ENCODE measurements at places on chromosomes 3 and 15. TPM values are rescaled to one million over a fixed set of nuclear protein-coding genes. Genes with fewer than 3 reads are reported as not detected.

GPR62 gene
- total RNA-seq, result not detected

DAZL gene
- not detected for total RNA-seq

DNA sequence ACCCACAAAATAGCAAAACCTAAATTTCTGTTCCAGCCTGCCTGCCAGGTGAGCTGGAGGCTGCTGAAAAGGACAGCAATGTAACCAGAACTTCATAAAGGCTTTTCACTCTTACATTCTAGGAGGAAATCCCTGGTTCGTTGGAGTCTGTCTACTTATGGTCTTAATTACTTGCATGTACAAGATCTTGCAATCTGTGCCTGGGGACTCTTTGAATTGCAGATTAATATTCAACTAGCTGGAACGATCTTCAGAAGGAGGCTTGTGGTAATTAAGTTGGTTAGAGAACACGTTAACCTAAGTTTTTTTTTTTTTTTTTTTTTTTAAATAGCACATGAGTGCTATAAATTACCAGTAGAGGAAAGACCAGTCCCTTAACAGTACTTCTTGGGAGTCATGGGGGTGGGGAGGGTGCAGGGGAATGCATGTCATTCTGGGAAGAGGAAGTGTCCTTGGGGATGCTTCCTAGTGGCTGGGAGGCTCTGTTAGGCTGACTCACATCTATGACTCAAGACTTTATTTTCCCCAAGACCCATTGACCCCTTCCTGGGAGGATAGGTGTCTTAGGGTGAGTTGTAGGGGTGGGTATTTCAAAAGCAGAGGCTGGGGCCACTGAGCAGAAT, 139.8 kb downstream of the RAB11A start:
- DNase-seq, result no peak
- H3K27me3 ChIP-seq, result no peaks in the 10 kb centered on the region
- H3K4me1 ChIP-seq, result no peaks in the 10 kb centered on the region
- H3K4me3 ChIP-seq, result no peak overlapping the region

DNA sequence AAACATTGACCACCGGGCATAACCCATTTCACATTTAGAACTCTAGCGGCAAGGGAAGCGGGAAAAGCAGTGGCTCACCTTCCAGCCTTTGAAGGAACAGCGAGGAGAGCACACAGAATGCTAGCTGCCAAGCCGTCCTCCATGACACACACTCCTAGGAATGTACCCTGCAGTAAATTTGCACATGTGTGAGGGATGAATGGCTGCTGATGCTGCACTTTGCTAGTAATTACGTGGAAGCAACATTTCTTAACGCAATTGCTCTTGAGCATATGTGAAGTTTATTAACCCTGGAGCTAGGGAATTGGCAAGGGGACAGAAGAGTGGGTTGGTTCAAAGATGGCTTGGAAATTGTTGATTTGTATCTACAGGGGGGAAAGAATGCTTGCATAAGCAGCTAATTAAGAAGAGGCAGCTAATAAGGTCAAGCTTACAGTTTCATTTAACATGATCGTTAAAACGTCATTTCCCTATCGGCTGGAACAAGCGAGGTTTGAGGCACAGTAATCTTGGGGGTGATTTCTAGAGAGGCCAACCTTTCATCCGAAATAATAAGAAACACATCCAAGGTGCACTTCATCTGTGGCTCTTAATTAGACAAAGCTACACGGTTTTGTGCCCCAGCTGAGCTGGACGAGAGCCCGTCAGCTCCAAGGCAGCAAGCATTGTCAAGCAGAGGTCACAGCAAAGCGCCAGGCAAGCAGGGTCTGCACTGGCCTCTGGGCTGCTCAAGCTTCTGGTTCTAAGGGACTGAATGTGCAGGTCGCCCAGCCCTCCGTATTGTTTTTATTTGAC, 123.4 kb downstream of the CHSY1 start:
- no peaks in the 10 kb centered on the region for H3K36me3 ChIP-seq
- no peak overlapping the region for H3K4me3 ChIP-seq
- H3K27ac ChIP-seq, result peak overlapping the region; percentile 96
- peak; percentile 78 for DNase-seq
- H3K27me3 ChIP-seq, result no peaks in the 10 kb centered on the region

DNA sequence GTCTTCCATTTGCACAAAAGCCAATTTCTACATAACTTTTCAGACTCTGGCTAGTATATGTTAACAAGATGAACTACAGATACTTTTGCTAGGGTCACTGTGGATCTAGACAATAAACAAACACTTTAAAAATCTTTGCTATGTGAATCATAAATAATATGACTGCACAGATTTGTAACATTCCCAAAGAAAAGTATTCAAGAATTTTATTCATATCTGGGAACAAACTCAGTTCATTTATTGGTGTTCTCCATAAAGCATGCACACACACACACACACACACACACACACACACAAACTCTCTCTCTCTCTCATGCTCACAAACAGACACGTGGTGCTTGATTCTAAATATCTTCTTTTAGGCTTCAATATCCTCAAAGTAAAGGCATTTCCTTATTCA, 18.8 kb upstream of the THRB start:
- no peak overlapping the region for H3K27ac ChIP-seq
- DNase-seq, result no peak
- H3K4me1 ChIP-seq, result no peaks in the 10 kb centered on the region
- no peaks in the 10 kb centered on the region for H3K27me3 ChIP-seq

DNA sequence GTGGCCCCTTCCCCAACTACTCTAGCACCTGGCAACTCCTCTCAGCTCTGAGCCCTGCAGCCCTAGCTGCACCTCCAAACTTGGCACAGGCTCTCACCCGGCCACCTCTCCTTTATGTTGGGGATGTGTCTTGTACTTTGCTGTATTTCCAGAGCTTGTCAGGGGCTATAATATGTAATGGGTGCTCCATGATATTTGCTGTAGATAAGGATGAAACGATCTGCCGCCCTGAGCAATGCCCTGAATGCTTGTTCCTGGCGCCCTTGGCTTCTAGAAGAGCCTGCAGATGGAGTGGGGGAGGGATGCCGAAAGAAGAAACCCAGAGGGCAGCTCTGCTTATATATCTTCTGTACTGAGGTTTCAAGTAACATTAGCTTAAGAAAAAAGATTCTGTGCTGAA, 35.9 kb upstream of the ZBTB38 start:
- no peak overlapping the region for H3K4me3 ChIP-seq
- H3K4me1 ChIP-seq, result peaks cover 48% of the 10 kb centered on the region
- no peaks in the 10 kb centered on the region for H3K27me3 ChIP-seq
- H3K27ac ChIP-seq, result no peak overlapping the region

GRCh38 chr15:55494931-55495330, 13.1 kb downstream of the DNAAF4 start:
- H3K36me3 ChIP-seq, result no peaks in the 10 kb centered on the region
- no peak overlapping the region for H3K27ac ChIP-seq
- H3K27me3 ChIP-seq, result no peaks in the 10 kb centered on the region

GRCh38 chr3:120092474-120092873, 1.8 kb downstream of the GSK3B start:
- no peak overlapping the region for H3K27ac ChIP-seq
- no peak for DNase-seq
- H3K36me3 ChIP-seq, result peaks cover 16% of the 10 kb centered on the region
- H3K27me3 ChIP-seq, result no peaks in the 10 kb centered on the region
- peak overlapping the region; percentile 78 for H3K4me3 ChIP-seq
- H3K4me1 ChIP-seq, result peaks cover 18% of the 10 kb centered on the region

GRCh38 chr15:31366169-31366734, 39.6 kb downstream of the KLF13 start:
- no peak overlapping the region for H3K27ac ChIP-seq
- no peaks in the 10 kb centered on the region for H3K4me1 ChIP-seq
- H3K36me3 ChIP-seq, result peaks cover 8% of the 10 kb centered on the region

DNA sequence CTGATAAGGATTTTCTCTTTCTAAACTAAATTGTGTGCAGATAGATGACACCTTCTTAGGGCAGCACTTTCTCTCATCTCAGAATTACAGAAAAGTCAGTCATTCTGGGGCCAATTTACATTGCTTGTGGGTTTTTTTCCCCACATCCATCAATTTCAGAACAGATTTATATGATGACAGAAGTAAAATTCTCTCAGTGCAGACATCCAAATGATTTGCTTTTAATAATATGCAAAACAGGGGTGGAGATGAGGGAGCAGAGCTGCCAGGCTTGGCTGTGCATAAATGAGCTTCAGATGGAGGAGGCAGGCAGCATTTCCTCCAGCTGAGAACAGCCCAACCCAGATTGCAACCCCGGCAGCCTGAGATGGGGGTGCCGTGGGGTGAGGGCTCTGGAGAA, 44.0 kb downstream of the EDEM1 start:
- no peaks in the 10 kb centered on the region for H3K4me1 ChIP-seq
- DNase-seq, result no peak

DNA sequence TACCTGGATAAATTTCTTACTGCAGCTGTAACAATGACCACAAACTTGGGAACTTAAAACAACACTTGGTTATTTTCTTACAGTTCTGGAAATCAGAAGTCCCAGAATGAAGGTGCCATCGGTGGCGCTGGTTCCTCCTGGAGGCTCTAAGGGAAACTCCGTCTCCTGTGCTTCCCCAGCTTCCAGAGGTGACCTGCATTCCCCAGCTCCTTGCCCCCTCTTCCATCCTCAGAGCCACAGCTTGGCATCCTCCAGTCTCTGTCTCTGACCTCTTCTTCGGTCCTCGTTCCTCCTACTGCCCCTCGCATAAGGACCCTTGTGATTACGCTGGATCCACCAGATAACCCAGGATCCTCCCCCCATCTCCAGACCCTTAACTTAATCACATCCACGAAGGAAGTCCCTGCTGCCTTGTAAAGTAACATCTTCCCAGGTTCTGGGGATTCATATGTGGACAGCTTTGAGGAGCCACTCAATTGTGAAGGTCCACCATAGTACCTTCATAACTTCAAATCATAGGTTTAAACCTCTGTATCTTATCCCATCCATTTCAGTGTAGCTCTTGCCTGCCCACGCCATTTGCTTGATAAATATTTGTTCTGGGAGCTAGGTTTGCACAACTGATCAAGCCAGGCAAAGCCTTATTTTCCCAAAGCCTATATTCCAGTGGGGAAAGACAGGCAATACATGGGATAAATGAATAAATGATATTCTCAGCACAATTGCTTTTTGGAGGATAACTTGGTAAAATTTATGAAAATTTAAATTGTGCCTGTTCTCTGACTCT, 34.8 kb downstream of the KLF15 start:
- no peak overlapping the region for H3K27ac ChIP-seq
- H3K4me3 ChIP-seq, result no peak overlapping the region
- no peaks in the 10 kb centered on the region for H3K27me3 ChIP-seq
- DNase-seq, result no peak
- H3K36me3 ChIP-seq, result no peaks in the 10 kb centered on the region

DNA sequence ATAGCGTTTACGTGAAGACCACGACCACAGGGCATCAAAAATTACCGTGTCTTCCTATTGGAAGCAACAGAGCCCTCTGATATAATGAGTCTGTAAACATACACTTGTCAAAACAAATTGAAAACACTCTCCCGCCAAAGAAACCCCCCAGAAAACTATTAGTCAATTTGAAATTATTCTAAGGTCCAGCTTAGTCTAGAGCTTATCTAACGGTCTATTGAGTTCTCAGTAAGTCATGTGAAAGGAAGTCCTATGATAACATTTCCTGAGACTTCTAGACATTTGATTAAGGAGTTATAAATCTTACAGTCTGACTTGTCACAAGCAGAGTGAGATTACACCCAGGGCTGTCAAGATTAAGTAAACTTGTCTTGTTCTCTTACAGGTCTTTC, 356.3 kb downstream of the FOXP1 start:
- H3K4me1 ChIP-seq, result peaks cover 27% of the 10 kb centered on the region
- DNase-seq, result no peak
- H3K4me3 ChIP-seq, result peak overlapping the region; percentile 31
- H3K27ac ChIP-seq, result peak overlapping the region; percentile 55
